ENCODE measurements at places on chromosomes 16 and 17.

DNA sequence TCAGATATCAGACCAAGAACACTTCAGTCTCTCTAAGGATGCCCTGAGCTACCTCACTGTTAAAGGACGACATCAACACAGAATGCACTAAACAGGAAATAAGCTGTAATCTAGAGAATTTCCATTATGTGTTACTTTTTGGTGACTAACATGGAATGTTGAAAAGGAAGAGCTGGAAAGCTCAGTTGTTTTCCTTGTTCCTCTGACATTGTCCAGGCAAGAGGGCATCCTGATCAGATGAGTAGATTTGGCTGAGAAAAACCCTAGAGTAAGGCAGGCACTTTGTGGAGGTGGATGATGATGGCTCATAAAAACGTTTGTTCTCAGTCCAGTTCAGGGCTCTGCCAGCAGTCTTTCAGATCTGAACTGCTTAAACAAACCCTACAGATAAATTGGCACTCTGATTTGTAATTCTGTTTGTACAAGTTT is 34.0 kb downstream of the DGKE start:
- ATAC-seq = peak; percentile 86

GRCh38 chr17:72733619-72734282 is 358.7 kb downstream of the SLC39A11 start:
- ATAC-seq = no peak

GRCh38 chr16:76197900-76198299 is 79.3 kb upstream of the CNTNAP4 start:
- no peak for ATAC-seq

- no peak for ATAC-seq
Observed at GRCh38 chr17:61600621-61601020, 9.6 kb upstream of the NACA2 start.

DNA sequence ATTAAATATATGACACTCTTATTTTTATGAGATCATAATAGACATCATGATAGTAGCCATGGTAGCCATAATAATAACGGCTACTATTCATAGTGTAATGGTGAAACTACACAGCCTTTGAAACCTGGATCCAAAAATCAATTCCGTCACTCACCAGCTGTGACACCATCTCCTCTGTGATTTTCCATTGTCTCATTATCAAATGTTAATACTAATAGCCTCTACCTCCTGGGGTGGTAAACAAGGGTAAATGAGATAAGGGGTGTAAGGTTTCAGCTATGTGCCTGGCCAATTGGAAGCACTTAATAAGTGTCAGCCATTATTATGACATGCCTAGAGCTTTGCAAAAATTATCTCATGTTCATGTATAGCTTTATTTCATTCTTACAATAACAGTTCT is 88.6 kb downstream of the CACNG3 start:
- no peak for ATAC-seq

DNA sequence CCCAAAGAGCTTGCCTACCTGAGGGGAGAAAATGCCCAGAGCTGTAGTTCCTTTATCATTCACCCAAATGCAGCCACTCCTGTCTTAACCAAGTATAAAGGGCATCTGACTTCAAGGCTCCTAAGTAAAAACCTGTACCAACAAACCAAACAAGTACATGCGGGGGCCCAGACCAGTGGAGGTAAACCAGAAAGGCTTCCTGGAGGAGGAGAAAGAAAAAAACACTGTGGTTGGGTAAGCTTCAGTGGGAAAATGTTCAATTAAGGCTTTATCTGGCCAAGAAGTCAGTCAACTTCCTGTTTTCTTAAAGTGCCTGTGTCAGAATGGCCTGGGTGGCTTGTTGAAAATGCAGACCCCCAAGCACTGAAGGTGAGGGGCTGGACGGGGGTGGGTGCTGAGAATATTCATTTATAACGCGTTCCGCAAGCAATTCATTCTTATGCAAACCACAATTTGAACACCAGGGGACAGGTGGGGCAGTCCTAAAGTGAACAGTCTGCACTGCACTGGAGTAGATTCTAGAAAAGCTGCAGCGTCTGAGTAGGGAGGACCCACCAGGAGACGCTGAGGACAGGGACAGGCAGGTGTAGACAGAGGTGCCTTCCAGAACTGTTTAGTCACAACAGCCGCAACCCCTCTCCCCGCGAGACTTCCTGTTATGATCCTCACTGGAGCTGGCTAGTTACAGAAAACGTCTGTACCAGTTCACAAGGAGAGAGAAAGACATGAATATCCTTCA is 467.1 kb downstream of the SOX9 start:
- ATAC-seq = no peak

DNA sequence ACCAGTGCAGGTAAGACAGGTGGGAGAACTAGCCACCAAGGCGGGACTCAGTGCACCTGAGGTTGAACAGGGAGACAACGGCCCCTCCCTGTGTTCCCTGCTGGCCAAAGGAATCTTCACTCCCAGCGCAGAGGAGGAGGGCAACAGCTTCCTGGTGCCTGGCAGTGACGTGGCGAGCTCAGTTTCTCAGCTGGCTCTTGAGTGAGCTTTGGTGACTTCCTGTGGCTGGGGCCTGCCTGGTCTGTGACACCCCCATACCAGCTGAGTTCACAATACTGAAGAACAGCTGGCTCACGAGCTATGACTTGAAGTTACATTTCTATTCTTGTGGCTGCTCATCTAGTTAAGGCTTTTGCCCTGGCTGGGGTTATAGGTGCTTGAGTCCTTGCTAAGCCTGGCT is 26.1 kb downstream of the WNT9B start:
- no peak for ATAC-seq

DNA sequence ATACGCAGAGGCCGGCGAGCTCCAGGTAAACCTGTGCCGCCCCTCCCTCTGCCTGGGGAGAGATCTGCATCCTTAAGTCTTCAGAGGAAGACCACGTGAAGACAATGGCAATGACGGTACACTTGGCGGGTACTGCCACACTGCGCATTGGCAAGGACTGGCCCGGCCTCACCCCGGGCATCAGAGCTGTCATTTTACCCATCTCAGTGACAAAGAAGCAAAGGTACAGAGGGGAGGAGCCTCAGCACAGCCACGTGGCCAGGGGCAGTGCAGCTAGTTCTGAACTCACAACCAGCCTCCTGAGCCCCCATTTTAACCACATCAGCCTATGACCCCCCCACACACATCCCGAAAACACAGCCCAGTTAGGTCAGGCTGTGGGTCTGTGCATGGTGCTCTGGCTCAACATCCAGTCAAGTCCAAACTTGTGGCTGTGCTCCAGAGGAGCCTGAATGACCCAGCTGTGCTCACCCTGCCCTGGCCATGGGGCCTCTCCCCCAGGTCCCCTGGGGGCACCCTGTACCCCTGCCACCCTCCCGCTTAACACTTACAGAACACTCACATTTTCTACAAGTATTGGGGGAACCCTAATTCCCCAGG is 80.6 kb downstream of the C16orf95 start:
- no peak for ATAC-seq

GRCh38 chr17:20246692-20247091 is 220.6 kb downstream of the LGALS9B start:
- ATAC-seq = no peak

- peak; percentile 18 for ATAC-seq
Observed at GRCh38 chr16:57186872-57187854, 1.0 kb downstream of the RSPRY1 start.

DNA sequence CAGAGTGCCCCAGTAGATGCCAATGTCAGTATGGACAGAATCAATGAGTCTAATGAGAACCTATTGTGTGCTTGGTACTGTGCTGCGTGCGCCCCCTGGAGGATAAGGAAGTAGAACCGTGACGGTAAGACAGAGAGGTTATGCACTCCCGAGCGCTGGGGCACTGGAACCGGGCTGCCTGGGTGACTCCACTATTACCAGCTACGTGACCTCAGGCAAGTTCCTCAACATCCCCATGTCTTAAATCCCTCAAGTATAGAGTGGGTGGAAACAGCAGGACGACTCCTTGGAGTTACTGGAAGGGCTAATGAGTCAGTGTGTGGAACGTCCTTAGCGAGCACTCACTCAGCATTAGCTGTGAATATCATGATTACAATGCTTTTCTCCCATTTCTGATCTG is 16.2 kb downstream of the CHST4 start:
- peak; percentile 79 for ATAC-seq

GRCh38 chr17:60586288-60586974 is 13.6 kb upstream of the PPM1D start:
- peak; percentile 88 for ATAC-seq

- ATAC-seq = no peak
Observed at GRCh38 chr17:60386147-60387058, 5.5 kb downstream of the USP32 start.

GRCh38 chr17:34486761-34487160 is 92.6 kb upstream of the TMEM132E start:
- ATAC-seq = no peak
